Activated T-helper 1 cell treated with anti-CD3 and anti-CD28 coated beads, Interleukin-12 subunit alpha, Interleukin-12 subunit beta, Interleukin-2, Interleukin-4 antibody, amounts not matched to agents 30 ng/mL and 10 ng/mL and 1 ng/mL, durations not matched to agents 14 hours and 24 hours and 36 hours (primary cell): ENCODE measurements at places on chromosomes 16 and 17.

DNA sequence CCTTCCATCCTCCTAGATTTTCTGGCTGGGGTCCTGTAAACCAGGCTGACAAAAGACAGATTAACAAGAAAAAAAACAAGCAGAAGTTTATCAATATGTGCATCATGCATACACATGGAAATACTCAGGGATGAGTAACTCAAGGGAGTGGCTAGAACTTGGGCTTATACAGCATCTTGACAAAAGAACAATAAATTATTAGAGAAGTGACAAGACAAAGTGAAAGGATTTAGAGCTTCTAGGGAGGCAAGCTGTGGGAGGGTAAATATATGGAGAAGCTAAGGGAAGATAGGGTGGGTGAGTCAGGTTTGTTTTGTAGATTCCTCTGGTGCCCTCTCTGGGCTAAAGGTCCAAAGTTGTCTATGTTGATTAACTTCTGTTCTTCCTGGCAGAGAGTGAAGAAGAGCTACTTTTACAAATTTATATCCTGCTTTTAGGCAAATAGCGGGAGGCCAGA is 48.0 kb upstream of the NDRG4 start:
- no peak for DNase-seq

- DNase-seq = no peak
Observed at GRCh38 chr16:75710344-75710743, 9.1 kb upstream of the DUXB start.

GRCh38 chr17:78819806-78820792 is 20.5 kb downstream of the USP36 start:
- DNase-seq = no peak

DNA sequence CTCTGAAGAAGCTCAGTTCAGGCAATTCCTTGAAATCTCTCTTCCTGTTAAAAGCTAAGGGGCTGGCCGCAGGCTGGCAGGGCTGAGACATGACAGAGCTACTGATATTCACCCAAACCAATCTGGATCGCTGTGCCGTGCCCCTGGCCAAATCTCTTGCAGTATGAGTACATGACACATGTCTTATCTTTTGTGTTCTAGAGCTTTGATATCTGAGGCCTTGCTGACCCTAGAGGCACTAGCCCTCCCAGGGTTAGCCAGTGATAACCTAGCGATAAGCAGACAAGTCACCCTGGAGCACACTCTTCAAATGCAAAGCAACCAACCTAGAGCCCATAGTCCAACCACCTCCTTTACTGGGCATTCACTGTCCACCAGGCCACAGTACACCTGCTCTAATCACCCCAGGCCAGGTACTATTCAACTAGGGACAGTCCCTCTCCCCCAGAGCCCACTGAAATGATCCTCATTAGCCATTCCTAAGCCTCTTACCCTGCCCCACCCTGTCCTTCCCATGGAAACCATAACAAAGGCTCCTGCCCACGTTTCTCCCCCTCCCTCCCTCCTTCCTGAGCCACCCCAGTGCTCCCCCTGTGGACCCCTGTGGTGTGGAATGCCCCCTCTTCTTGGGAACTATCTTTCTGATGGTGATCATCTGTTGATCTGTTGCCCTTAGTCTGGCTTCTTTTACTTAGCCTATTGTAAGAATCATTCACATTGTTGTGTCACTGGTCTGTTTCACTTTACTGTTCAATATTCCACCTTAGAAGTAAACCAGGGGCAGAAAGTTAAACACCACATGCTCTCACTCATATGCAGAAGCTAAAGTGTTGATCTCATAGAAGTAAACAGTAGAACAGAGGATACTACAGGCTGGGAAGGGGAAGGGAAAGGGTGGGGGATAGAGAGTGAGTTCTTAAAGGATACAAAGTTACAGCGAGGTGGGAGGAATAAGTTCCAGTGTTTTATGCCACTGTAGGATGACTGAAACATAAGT is 52.5 kb downstream of the TEKT5 start:
- no peak for DNase-seq

GRCh38 chr16:87411375-87412271 is 19.5 kb downstream of the MAP1LC3B start:
- DNase-seq = no peak

- DNase-seq = no peak
Observed at GRCh38 chr17:82664701-82665182, 16.5 kb upstream of the WDR45B start.

DNA sequence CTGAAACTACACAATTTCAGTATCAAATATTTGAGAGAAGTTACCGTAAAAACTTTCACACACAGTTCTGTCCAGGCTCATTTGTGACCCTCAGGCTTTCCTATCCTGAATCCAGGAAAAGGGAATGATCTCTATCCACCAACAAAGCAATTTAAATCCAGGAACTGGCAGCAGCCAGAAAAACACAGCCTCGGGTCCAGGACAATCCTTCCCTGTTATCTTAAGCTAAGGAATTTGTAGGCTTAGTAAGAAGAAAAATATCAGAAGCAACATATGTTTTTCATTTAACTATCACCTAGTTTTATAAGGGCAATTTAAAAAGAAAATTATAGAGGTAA is 47.1 kb downstream of the TEX2 start:
- no peak for DNase-seq

GRCh38 chr17:79022507-79022991 is 1.4 kb upstream of the C1QTNF1 start:
- DNase-seq = no peak

- no peak for DNase-seq
Observed at GRCh38 chr17:14152721-14153120, 83.4 kb downstream of the COX10 start.

DNA sequence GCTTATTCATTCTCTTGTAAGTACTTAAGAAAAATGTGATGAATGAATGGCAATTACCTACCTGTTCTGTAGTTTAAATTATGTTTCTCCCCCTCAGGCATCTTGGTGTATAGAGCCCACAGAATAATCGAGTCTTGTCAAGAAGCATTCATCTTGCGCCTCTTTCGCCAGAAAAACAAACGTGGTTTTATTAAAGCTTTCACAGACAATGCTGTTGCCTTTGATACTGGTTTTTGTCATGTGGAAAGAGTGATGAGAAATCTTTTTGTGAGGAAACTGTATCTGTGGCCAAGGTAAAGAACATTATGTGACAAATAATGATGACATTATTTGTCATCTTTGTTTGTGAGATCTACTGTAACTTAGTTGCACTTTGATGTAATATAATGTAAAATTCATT is 6.5 kb downstream of the ERCC4 start:
- DNase-seq = no peak

DNA sequence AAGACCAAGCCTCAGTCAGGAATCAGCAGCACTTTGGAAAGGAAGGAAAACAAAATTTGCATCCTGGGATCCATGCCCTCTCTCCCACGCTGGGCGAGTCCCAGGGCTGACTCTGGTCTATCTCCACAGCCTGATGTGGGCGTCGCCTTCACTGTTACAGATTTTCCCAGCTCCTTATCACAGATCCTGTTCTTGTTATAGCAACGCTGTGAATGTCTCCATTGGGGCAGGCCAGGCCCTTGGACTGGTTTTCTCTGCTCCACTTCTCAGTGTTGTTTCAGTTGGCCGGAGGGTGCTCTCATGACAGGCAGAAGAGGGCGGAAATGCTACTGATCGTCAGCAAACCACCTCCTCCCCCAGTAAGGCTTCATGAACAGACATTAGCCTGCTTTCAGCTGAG is 127.9 kb upstream of the CDH11 start:
- DNase-seq = no peak

- DNase-seq = no peak
Observed at GRCh38 chr16:55081622-55082590, 151.2 kb downstream of the IRX5 start.

DNA sequence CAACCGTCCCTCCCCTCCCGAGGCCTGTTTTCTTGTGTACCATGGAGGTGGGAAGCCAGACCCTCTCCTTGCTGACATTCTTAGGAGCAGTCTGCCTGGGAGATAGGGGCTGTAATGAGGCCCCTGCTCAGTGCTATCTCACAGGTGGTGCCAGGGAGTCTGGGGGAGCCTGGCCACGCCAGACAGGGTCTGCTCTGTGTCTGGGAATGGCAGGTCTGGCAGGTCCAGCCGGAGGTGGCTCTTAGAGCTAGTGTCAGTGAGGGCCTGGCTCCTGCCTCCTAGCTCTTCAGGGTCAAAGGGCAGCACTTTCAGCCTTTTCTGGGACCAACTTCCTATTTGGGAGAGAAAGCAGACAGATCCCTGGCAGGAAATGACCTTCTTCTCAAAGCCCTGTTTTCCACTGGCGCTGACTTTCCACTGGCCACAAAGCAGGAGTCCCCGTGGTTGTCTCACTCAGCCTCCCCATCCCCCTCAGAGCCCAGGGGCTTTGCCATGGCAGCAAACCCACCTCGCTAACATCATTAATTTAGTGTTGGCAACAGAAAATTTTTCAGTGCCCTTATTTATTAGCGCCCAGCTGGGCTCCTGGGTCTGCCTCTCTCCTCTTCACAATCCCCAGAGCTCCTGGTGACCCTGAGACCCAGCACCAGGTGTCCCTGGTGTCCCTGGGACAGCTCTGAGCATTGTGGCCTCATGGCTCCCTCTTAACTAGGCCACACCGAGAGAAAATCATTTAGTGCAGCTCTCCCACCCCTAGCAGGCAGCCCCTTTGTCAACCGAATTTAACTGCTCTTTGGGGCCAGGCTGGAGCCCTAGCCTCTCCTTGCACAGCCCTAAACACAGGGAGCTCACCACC is 24.0 kb upstream of the DOK4 start:
- no peak for DNase-seq

GRCh38 chr17:56098746-56099145 is 54.5 kb upstream of the ANKFN1 start:
- no peak for DNase-seq

GRCh38 chr17:82238472-82239201 is 9.8 kb downstream of the SLC16A3 start:
- DNase-seq = peak; percentile 73

DNA sequence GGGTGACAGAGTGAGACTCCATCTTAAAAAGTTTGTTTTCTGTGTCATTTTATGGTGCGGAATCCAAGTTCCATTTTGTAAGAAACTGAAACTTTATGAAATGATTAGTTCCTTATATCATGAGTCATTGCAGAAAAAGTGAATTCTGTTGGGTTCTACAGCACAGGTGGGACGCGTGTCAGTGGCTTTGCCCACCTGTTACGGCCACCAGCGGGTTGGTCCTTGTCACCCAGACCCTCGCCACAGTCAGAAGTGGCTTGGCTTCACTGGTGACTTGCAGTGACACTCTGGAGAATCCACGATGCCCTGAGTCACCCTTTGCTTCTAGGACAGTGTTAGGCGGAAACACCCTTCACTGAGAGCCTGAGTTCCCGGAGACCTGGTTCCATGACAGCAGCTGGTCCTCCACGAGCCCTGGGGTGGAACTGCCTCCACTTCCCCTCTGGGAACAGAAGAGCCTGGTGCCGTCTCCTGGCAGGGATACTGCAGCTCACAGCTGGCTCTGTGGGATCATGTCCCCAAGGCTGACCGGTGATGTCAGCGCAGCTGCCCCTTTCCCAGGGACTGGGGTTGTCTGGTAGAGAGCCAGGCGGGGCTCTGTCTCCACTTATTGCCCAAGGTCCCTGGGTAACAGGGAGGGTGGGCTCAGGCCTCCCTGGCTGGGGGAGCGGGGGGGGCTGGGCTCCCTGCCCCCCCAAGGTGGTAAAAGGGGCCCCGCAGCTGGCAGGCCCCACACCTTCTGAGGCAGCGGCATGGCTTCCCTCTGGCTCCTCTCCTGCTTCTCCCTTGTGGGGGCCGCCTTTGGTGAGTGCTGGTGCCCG is at the start of gene CTRB1:
Gene CTRB1, plus strand, starts transcription at position 733 of the 821 bp plus-strand sequence. Its CDS starts 20 bp downstream, at position 753.
- no peak for DNase-seq

DNA sequence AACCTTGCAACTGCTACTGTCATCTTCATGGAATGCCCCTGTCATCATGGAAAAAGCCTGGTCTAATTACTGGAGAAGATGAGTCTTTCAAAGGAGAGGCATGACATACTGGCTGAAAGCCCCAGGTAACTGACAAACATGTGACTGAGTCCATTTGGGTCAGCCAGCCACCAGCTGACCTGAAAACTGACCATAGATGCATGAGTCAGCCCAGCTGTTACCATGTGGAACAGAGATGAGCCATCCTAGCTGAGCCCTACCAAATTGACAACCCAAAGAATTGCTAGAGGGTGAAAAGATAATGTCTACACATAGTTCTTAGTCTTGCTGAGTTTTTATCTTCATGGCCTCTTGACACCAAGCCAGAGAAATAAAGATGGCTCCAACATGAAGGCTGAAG is 311.8 kb downstream of the UTP18 start:
- DNase-seq = no peak

- DNase-seq = peak; percentile 65
Observed at GRCh38 chr16:56617212-56618085, 8.1 kb upstream of the MT1E start.

GRCh38 chr16:88773812-88774291 is 11.2 kb downstream of the PIEZO1 start:
- DNase-seq = no peak

- DNase-seq = no peak
Observed at GRCh38 chr17:63753215-63753614, 11.6 kb upstream of the STRADA start.

- no peak for DNase-seq
Observed at GRCh38 chr17:67016039-67016762, 28.2 kb upstream of the CACNG1 start.

DNA sequence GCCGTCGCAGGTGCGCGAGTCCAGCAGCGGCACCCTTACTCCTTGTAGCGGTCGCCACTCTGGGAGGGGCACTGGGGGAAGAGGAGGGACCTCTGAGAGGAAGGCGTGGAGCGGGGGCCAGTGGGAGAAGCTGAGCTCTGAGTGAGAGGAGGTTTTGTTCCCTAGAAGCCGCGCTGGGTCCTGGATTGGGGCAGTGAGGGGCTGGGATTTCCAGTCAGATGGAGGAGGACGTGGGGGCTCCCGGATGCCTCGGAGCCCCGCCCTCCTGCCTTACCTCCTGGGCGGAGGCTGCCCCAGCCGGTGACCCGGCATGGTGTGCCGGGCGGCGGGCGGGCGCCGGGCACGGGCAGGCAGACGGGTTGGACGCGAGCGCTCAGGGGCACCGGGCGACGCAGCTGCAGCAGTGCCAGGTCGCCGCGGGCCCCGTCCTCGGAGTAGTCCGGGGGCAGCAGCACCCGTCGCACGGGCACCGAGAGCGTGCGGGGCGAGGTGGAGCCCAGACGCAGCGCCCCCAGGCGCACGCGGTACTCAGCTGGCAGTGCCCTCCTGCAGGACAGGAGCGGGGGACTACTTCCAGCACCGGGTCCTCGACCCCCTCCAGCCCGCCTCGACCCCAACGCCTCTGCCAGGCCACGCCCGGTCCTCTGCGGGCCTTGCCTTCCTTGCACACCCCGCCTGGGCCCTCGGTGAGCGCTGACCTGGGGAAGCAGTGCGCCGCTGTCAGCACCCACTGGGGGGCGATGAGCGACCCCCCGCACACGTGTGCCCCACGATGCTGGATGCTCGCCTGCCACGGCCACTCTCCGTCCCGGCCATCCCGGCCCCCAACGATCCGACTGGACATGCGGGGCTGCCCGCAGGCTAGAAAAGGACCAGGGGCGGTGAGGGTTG is 2.0 kb downstream of the PRSS33 start:
- DNase-seq = no peak

GRCh38 chr16:2925951-2926649 is 14.4 kb downstream of the FLYWCH1 start:
- DNase-seq = no peak
